GM18507 (cell line): ENCODE measurements at places on chromosomes 1 and 21.

- no peak for DNase-seq
Measured at GRCh38 chr1:216387782-216388181, 35.5 kb downstream of the USH2A start.

DNA sequence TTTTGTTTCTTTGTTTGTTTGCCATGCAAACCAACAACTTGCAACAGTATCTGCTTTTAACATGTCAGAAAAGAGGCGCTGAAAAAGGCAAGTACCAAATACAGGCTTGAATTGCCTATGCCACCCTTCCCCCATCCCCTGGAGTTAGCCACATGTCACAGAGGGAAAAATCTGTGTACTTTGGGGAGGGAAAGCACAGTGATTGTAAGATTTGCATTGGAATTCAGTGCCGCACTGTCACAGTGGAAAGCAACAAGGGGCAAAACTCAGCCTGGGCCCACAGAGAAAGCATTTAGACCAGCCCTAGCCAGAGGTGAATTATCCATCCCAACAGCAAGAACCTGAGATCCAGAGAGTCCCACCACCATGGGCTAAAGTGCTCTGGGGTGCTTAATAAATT lies 52.4 kb upstream of the ACADM start:
- no peak for DNase-seq

DNA sequence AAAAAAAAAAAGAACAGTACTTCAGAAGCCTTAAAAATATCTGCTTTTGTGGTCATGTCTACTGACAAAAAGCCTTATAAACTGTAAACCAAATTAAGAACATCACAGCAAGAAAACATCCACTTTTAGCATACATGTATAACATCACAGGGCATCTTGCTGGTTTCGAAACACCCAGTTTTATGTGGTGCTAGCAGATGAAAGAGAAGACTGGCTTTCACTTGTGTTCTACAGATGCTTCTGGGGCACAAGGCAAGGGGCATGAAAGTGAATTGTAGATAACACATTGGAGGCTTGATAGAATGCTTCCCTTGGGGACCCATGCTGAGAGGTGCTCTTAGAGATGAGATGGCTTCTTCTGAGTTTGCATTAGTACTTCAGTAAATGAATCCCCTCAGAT lies 543.7 kb upstream of the PKN2 start:
- no peak for DNase-seq

GRCh38 chr1:184028854-184029623 lies 8.5 kb downstream of the COLGALT2 start:
- no peak for DNase-seq

GRCh38 chr1:161044535-161044907 lies 1.3 kb downstream of the USF1 start:
- no peak for DNase-seq

DNA sequence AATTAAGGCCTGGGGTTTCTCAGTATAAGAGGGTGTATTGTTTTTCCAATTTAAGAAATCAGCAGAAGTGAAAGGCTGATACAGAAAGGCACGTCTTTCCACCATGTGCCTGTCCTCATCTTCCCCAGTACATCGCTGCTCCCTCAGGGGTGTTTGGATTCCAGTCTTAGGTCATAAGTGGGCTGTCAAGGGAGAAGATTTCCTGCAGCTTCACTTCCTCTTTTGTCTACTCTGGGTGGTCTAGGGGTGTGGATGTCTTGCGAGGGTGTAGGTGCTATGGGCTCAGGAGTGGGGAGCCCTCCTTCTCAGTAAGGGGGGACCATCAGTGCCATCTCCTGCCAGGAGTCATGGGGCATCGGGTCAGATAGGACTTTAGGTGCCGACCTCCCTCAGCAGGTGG lies 999.8 kb upstream of the NCAM2 start:
- no peak for DNase-seq

- DNase-seq, result no peak
Measured at GRCh38 chr1:167077128-167077867, 12.9 kb downstream of the GPA33 start.

DNA sequence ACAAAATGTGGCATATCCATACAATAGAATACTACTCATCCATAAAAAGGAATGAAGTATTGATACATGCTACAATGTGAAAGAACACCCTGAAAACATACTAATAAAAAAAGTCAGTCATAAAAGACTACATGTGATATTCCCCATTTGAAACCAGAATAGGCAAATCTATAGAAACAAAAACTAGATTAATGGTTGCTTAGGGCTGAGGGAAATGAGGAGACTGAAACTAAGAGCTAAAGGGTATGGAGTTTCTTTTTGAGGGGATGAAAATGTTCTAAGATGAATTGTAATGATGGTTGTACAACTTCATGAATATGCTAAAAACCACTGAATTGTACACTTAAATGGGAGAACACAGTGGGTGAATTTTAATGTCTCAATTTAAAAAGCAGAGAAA lies 50.9 kb downstream of the ACBD6 start:
- DNase-seq, result no peak

GRCh38 chr1:151867321-151867720 lies 13.8 kb upstream of the THEM5 start:
- DNase-seq, result no peak

DNA sequence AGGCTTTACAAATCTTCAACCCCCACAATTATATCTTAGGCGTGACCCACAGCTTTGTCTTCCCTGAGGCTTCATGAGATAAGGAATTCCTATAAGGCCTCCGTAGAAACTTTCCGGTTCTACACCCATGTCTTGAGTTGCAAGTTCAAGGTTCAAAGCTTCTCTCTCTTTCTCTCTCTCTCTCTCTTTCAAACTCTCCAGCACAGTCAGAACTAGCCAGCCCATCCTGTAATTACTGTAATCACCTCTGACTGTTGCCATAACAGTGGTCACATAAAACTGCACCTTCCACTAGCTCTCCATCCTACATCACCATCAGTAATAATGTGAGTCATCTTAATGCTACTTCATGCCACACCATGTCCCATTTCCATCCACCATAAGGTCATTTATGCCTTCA lies 90.0 kb upstream of the NFASC start:
- DNase-seq, result no peak

GRCh38 chr1:16131636-16132324 lies 24.1 kb downstream of the EPHA2 start:
- no peak for DNase-seq

GRCh38 chr1:153292185-153292584 lies 20.6 kb downstream of the PGLYRP3 start:
- DNase-seq, result no peak

DNA sequence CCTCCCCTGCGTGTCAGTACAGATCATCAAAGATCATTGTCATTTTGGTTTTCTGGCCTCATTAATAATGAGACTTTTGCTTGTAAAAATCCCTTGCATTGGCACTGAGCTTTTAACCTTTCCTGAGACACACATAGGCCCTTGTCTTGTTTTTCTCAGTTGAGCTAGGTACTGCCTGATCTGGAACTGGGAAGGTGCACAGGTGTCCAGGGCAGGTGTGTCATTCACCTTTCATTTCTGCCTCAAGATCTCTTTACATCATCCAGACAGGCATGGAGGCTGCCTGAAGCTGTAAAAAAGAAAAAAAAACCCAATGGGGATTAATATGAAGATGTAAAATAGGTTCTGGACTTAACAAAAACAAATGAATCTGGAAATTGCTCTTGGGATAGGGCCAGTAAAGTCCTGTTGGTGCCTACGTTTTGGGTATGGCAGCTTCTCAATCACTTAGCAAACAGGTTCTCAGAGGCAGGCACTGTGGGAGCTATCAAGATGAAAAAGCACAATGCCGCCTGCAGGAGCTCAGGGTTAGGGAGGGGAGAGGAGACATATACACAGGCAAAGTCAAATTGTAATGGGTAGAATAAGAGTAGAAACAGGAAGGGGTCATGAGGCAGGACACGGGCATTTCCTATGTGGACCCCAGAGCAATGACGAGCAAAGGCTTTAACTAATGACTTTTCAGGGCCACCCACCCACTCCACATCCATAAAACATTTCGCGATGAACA lies 1.0 kb upstream of the KCNC4 start:
- no peak for DNase-seq

GRCh38 chr1:75707191-75707590 lies 17.3 kb upstream of the ACADM start:
- no peak for DNase-seq

- no peak for DNase-seq
Measured at GRCh38 chr1:97636941-97637340, 283.9 kb downstream of the DPYD start.

GRCh38 chr1:168042362-168042761 lies 94.4 kb downstream of the GPR161 start:
- DNase-seq, result no peak
